Effector memory CD8-positive, alpha-beta T cell (primary cell): ENCODE measurements at places on chromosomes 2 and 18.

DNA sequence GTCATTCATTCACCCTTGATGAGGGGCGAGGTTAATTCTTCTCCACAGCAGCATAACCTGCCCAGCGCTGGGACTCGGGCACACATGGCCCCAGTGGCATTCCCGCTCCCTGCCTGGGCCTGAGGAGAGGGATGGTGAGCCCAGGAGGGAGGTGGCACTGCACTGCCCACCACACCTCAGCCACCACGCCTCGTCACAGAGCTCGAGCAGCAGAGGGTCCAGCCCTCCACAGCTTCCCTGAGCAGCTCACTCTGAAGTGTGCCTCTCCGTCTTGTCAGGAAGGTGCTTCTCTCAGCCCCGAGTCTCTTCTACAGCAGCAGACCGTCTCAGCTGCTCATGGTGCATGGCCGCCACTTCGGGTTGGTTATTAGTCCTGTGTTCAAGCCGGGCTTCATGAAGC is 34.9 kb downstream of the COA5 start:
- no peak for DNase-seq

GRCh38 chr2:234426616-234427015 is 70.3 kb downstream of the ARL4C start:
- DNase-seq: no peak

GRCh38 chr18:69996417-69996816 is 48.7 kb upstream of the CD226 start:
- DNase-seq: no peak

DNA sequence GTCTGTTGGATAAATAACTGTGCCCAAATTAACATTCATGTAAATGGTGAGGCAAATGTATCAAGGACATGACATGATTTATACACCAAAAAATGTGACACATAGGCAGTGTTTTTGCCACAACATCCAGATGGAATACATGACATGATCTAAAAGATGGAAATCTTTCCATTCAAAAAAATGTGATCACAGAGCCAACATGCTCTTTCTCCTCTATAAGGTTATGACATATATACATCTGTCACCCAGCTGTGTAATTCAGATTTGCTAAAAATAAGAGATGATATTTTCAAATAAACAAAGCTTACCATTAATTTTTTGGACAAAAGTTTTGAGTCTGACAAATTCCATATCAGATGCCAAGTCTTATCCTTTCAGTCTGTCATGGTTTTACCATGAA is 95.5 kb upstream of the COL3A1 start:
- DNase-seq: no peak

GRCh38 chr18:70249118-70249517 is 39.7 kb upstream of the SOCS6 start:
- no peak for DNase-seq

DNA sequence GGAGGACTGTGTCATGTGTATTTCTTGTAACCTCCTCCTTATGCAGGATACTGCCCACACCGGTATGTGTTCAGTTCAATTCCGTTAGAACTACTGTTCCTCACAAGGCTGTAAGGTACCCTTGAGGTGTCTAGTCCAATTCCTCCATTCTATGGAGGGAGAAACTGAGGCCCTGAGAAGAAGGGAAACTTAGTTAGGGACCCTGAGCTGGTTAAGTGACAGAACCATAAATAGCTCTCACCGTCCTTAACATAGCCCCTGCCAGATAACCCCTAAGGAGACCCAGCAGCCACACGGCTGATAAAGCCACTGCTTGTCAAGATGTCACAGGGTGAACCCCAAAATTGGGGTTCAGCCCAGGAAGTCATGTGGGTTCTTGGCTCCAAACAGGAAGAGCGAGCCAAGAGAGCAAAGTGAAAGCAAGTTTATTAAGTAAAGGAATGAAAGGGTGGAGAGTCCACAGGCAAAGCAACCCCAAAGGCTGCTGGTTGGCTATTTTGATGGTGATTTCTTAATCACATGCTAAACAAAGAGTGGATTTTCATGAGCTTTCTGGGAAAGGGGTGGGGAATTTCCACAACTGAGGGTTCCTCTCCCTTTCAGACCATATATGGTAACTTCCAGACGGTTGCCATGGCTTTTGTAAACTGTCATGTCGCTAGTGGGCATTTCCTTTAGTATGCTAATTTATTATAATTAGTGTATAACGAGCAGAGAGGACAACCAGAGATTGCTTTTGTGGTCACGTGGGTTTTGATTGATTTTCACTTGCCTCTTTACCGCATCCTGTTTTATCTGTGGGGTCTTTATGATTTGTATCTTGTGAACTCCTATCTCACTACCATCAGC is 83.4 kb upstream of the RTN4 start:
- peak; percentile 61 for DNase-seq

DNA sequence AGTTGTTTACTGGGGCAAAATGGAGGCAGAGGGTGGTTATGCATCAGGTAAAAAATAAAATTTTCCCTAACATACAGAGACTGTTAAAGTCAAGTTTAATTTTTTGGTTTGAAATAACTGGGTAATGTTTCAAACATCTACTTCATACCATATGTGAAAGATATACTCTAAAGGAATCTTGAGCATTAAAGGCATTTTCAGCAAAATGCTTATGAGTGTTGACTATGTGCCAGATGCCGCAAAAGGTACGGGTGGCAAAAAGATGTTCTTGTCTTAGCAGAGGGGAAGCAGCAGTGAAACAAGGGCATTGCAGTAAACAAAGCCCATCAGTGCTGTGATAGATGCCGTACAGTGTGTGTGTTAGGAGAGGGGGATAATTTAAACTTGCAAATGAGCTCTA is 263.1 kb upstream of the ID2 start:
- DNase-seq: no peak

GRCh38 chr2:66755974-66756373 is 321.0 kb downstream of the MEIS1 start:
- DNase-seq: no peak

- DNase-seq: no peak
These were observed 258.1 kb downstream of the LNPK start for GRCh38 chr2:175744000-175744399.

DNA sequence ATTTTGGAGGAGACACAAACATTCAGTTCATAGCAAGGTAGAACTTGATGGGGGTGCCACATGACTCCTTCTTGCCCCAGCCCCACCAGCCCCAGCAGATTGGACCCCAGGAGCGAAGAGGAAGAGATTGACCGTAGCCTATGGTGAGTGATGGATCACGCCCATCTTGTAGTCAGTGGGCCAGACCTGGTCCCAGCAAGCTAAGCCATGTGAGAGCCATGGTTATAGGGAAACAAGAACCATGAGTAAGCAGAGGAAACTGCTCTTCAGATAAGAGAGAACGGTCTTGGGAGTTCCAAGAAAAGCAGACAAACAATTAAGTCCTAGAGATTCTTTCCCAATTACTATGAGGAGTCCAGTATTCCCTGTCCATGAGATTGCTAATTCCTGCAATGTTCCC is 4.6 kb upstream of the TCF4 start:
- no peak for DNase-seq

- DNase-seq: no peak
These were observed 38.4 kb upstream of the MBP start for GRCh38 chr18:77170890-77171410.

DNA sequence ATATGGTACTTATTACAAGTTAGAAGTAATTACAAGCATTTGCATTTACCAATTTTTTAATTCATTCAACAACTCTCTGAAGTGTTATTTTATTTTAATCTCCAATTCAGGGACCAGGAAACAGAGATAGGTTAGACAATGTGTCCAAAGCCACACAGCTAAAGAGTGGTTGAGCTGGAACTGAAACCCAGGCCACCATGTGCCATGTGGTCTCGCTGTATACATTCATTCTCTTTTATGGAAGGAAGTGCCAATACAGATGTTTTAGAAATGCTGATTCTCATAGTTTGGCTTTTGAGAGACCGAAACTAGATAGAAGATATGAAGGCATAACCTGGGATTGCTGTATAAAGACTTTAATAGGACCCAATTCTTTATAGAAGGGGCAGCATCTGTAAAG is 684.6 kb upstream of the ID2 start:
- DNase-seq: no peak

- no peak for DNase-seq
These were observed 42.0 kb upstream of the STK17B start for GRCh38 chr2:196213252-196213980.

GRCh38 chr2:73837847-73838585 is 9.3 kb downstream of the STAMBP start:
- DNase-seq: no peak

GRCh38 chr2:201279079-201279478 is 18.7 kb downstream of the CASP8 start:
- no peak for DNase-seq

- no peak for DNase-seq
These were observed 782 bp downstream of the COL6A3 start for GRCh38 chr2:237412988-237413776.

GRCh38 chr2:103959174-103960128 is 894.5 kb upstream of the POU3F3 start:
- DNase-seq: no peak

DNA sequence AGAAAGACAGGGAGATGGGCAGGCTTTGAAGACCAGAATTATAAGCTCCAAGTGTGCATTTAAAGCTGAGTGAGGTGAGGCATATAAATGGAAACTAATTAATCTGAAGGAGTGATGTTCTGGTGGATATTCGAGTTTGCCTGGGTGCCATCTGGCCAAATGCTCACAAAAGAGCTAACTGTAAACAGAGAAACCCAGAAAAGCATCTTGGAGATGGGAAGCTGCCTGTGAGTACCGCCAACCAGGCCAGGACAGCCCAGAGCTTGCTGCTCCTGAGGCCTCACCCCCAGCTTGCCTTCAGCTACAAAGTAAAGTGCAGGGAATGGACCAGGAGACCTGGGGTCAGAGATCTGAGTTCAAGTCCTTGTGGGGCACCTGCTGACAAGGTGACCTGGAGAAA is 446.1 kb upstream of the MYT1L start:
- no peak for DNase-seq
